ENCODE measurements at places on chromosomes 5 and 9.
A peak's percentile ranks its signal among the peaks of the same experiment; 100 is the strongest.

GRCh38 chr5:131163276-131164119 lies 1.6 kb downstream of the HINT1 start:
- peak; percentile 56 for DNase-seq

DNA sequence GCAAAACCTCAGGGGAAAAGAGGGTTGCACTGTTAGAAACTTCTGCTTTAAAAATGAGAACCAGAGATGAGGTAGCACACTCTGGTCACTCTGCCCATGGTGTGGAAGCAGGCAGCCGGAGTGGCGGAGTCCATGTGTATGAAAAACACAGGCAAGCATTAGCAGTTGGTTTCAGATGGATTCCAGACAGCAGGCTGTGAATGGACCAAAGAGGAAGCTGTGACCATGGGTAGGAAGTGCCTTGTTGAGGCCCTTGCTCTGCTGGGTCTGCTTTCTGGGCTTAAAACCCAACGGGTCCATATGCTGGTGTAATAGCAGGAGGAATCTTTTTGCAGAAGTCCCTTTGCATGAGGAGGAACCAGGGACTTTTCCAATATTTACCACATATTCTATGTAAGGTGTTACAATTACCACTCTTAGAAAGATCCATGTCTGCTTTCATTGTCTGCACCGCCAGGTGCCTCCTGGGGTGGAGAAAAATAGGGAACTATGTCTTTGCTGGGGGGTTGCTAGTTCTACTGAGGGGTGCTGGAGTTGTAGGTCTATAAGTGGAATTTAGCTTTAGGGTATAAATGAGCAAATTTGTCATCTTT lies 77.0 kb downstream of the ANKRD55 start:
- DNase-seq, result no peak

GRCh38 chr9:107269681-107270080 lies 13.4 kb upstream of the RAD23B start:
- DNase-seq, result peak; percentile 61

- peak; percentile 79 for DNase-seq
Observed at GRCh38 chr5:67211926-67212325, 15.3 kb upstream of the CD180 start.

DNA sequence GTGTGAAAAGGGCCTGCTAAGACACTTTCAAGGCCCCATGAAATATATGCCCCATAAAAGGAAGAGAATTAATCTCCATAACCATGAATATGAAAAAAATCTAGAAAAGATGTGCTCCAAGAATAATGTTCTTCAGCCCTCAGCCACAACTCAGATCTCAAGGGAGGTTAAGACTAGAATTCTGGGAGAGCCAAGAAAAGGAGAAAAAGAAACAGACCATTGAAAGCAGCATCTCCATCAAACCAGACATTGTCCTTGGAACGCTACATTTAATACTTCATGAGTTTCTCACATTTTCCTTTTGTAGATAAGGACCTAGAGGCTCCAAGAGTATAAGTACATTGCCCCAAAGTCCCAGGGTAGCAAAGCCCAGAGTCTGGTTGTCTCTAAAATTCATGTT lies 270.6 kb downstream of the DENND1A start:
- DNase-seq, result no peak

DNA sequence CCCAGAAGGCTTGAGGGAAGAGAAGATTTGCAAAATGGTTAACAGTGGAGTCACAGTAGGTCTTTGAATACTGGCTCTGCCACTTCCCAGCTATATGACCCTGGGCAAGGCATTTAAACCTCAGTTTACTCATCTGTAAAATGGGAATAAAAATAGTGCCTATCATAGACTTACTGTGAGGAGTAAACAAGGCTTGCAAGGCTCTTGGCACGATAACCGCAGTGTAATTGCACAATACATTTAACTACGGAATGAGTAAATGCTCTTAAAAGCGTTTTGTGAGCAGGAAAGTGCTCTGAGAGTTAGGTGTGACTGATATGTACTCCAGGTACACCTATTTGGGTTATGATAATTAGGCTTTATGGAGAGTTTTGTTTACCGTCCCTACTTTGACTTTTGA lies 8.4 kb downstream of the SLC36A3 start:
- no peak for DNase-seq

DNA sequence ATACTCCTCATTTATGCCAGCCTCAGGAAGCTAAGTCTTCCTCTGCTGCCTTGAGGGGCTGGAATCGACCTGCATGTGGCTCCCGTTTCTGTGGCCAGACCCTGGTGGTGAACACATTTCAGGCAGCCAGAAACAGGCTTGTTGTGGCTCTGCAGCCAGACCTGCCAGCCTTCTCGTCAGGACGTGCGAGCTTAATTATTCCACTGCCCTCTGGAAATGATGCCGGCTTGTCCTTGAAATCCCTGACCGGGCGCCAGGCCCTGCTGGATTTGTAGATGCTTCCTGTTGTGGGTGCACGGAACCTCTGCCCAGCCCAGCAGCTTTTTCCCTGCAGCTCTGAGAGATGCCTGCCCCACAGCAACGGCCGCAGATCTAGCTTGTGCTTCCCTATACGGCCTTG lies 41.6 kb downstream of the PDZD2 start:
- DNase-seq, result no peak

DNA sequence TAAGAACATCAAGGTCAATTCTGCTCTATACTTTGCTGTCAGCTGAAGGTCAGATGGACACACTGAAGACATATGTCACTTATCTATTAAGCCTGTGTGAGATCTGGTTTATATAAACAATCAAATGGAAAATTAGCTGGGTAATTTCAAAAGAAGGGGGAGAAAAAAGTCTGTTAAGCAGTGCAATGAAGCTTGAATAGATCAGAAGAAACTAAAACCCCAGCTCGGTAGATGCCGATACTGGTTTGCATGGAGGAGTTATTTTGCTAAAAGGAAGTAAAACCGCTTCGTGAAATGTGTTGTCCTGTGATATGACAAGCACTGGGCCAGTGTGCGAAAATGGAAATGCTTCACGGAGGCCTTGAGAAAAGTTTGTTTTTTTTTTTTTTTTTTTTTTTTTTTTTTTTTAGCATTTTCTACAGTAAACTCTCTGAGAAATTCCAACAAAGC lies 148.8 kb downstream of the MEF2C start:
- DNase-seq, result no peak

GRCh38 chr5:63125862-63126261 lies 547.2 kb downstream of the LRRC70 start:
- peak; percentile 52 for DNase-seq

- peak; percentile 89 for DNase-seq
Observed at GRCh38 chr9:132647355-132647754, 22.4 kb downstream of the DDX31 start.
